Cardiac muscle cell (in vitro differentiated cells and primary cell): ENCODE measurements at places on chromosomes 11 and 22. TPM values are rescaled to one million over a fixed set of nuclear protein-coding genes. Genes with fewer than 3 reads are reported as not detected.

DNA sequence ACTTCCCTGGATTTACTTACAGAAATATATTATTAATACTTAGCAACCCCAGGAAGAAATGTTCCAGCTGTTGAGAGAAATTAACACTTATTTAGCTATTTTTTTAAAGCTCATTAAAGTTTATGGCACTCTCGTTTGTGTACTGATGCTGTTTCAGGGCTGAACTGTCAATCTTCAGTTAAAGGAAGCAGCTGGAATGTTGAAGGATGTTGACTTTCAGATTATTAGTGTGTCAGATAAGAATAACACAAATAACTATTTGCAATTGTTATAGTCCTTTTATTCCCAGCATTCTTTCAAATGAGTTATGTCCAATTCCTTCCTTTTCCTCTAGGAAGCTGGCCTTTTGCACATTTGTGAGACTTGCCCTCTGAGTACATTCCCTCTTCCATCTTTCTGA lies 278.2 kb upstream of the RAG2 start:
- no peak overlapping the region for H3K27ac ChIP-seq
- no peaks in the 10 kb centered on the region for H3K36me3 ChIP-seq
- H3K27me3 ChIP-seq, result no peaks in the 10 kb centered on the region
- no peak overlapping the region for H3K4me3 ChIP-seq

DNA sequence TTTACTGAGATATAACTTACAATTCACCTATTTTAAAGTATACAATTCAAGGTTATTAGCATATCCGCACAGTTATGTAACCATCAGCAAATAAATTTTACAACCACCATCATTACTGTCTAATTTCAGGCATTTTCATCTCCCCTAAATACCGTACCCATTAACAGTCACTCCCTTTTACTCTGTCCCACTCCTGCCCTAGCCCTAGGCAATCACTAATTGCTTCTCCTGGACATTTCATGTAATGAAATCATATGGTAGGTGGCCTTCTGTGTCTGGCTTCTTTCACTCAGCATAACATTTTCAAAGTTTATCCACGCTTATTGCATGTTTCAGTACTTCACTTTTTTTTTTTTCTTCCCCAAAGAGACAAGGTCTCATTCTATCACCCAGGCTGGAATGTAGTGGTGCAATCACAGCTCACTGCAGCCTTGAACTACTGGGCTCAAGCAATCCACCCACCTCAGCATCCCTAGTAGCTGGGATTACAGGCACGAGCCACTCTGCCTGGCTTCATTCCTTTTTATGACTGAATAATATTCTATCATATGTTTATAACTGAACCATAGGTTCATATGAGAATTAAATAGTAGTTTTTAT lies 61.4 kb upstream of the CHRM4 start:
- no peaks in the 10 kb centered on the region for H3K27me3 ChIP-seq
- peaks cover 4% of the 10 kb centered on the region for H3K4me1 ChIP-seq
- no peak overlapping the region for H3K27ac ChIP-seq
- H3K36me3 ChIP-seq, result no peaks in the 10 kb centered on the region

Gene NLRX1
- 24.7 and 36.8 TPM in 2 replicates for total RNA-seq

GRCh38 chr22:36104988-36105387 lies 55.6 kb downstream of the APOL3 start:
- no peaks in the 10 kb centered on the region for H3K27me3 ChIP-seq
- H3K4me1 ChIP-seq, result peaks cover 8% of the 10 kb centered on the region
- H3K27ac ChIP-seq, result no peak overlapping the region

DNA sequence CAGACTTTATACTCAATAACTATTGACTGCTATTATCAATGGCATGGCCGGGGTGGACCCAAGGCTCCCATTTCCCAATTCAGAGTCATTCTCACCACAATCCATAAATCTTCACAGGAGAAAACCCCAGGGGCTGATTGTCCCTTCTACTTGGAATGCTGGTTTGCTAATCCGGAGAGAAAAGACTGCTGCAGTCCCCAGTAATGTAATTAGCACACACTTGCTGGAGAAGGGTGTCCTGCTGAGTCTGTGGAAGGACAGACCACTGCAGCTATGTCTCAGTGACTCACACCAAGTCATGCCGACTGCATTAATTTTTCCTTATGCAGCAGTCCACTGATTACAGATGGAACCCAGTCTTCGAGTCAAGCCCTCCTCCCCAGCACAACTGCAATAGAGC lies 5.9 kb upstream of the ETS1 start:
- H3K4me3 ChIP-seq, result no peak overlapping the region
- DNase-seq, result no peak
- H3K27me3 ChIP-seq, result peaks cover 28% of the 10 kb centered on the region
- H3K27ac ChIP-seq, result no peak overlapping the region

Gene C11orf58
- total RNA-seq, result 183 and 232 TPM in 2 replicates

- H3K36me3 ChIP-seq, result no peaks in the 10 kb centered on the region
- no peak for DNase-seq
- no peaks in the 10 kb centered on the region for H3K4me1 ChIP-seq
Measured at GRCh38 chr11:96167787-96168186, 175.2 kb downstream of the MAML2 start.

- peaks cover 16% of the 10 kb centered on the region for H3K27me3 ChIP-seq
- no peak for DNase-seq
- H3K36me3 ChIP-seq, result no peaks in the 10 kb centered on the region
Measured at GRCh38 chr22:36755316-36755715, 20.6 kb downstream of the IFT27 start.

DNA sequence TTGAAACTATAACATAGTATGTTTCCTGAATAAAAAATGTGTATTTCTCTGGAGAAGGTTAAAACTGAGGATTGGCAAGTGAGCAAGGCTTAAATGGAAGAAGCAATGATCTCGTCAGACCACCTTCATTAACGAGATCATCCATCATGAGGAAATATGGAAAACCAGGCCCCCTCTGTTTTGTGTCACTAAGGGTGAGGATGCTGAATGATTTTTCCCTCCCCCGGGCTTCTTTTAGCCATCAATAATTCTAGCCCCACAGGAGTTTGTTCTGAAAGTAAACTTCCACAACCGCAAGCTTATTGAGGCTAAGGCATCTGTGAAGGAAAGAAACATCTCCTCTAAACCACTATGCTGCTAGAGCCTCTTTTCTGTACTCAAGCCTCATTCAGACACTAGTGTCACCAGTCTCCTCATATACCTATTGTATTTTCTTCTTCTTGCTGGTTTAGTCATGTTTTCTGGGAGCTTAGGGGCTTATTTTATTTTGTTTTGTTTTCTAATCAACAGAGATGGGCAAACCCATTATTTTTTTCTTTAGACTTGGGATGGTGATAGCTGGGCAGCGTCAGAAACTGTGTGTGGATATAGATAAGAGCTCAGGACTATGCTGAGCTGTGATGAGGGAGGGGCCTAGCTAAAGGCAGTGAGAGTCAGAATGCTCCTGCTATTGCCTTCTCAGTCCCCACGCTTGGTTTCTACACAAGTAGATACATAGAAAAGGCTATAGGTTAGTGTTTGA lies 5.8 kb upstream of the HBE1 start:
- peak; percentile 42 for DNase-seq
- no peak overlapping the region for H3K4me3 ChIP-seq
- no peaks in the 10 kb centered on the region for H3K36me3 ChIP-seq
- H3K27ac ChIP-seq, result no peak overlapping the region
- no peaks in the 10 kb centered on the region for H3K27me3 ChIP-seq
- H3K4me1 ChIP-seq, result no peaks in the 10 kb centered on the region

Gene ATP5MG
- 65.3 and 90.5 TPM in 2 replicates for total RNA-seq

Gene VPS26B
- total RNA-seq, result 49.4 and 56.5 TPM in 2 replicates

DNA sequence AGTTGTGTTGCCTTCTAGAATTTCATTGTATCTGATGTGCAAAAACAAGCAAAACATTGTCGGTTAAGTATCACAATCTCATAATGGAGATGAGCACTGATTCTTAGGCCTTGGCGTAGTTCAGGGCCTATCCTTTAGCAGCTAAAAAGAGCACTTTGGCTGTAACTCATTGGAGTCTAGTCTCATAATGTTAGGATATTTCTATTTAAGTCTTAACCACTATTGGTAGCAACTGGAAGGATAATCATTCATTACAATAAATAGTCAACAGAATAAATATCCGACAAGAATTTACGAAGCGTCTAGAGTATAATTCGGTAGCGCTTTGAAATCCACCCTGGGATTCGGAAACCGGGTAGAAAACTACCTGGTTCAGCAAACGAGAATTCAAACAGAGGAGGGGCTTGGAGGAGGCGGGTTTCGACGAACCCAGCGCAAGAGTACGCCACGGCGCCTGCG lies 461 bp upstream of the EED start:
- DNase-seq, result peak; percentile 92
- H3K36me3 ChIP-seq, result no peaks in the 10 kb centered on the region
- H3K27me3 ChIP-seq, result no peaks in the 10 kb centered on the region
- peaks cover 29% of the 10 kb centered on the region for H3K4me1 ChIP-seq
- peak overlapping the region; percentile 99 for H3K27ac ChIP-seq

- no peaks in the 10 kb centered on the region for H3K27me3 ChIP-seq
- H3K27ac ChIP-seq, result no peak overlapping the region
- H3K4me1 ChIP-seq, result peaks cover 10% of the 10 kb centered on the region
- H3K36me3 ChIP-seq, result no peaks in the 10 kb centered on the region
- no peak overlapping the region for H3K4me3 ChIP-seq
- peak; percentile 55 for DNase-seq
Measured at GRCh38 chr11:17845431-17845881, 110.9 kb downstream of the KCNC1 start.

Gene RRM1
- 41.0 and 42.6 TPM in 2 replicates for total RNA-seq

GRCh38 chr11:77519847-77520246 lies 46.0 kb upstream of the PAK1 start:
- no peaks in the 10 kb centered on the region for H3K4me1 ChIP-seq
- no peak for DNase-seq
- H3K27me3 ChIP-seq, result no peaks in the 10 kb centered on the region
- no peak overlapping the region for H3K27ac ChIP-seq
- no peaks in the 10 kb centered on the region for H3K36me3 ChIP-seq

- H3K4me3 ChIP-seq, result no peak overlapping the region
- no peaks in the 10 kb centered on the region for H3K36me3 ChIP-seq
- peak; percentile 13 for DNase-seq
- H3K27me3 ChIP-seq, result no peaks in the 10 kb centered on the region
- H3K27ac ChIP-seq, result no peak overlapping the region
- H3K4me1 ChIP-seq, result peaks cover 4% of the 10 kb centered on the region
Measured at GRCh38 chr11:64656862-64657261, 65.8 kb downstream of the SLC22A12 start.

DNA sequence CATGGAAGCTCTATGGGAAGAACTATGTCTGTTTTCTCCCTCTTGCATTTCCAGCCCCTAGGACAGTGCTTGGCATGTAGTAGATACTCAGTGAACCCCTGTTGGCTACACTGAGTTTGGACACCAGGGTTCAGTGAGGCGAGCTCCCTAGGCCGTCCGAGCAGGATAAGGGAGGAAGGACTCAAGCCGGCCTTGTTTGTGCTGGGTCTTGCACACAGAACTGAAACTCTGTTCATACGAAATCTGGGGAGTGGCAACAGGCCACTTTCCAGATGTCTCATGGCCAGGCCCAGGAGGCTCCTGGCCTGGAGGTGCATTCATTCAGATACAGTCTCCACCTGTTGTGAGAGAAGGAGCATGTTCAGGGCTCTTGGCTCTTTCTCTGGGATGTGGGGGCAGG lies 23.6 kb upstream of the LMO1 start:
- H3K36me3 ChIP-seq, result no peaks in the 10 kb centered on the region
- DNase-seq, result no peak
- H3K27ac ChIP-seq, result no peak overlapping the region
- no peak overlapping the region for H3K4me3 ChIP-seq

DNA sequence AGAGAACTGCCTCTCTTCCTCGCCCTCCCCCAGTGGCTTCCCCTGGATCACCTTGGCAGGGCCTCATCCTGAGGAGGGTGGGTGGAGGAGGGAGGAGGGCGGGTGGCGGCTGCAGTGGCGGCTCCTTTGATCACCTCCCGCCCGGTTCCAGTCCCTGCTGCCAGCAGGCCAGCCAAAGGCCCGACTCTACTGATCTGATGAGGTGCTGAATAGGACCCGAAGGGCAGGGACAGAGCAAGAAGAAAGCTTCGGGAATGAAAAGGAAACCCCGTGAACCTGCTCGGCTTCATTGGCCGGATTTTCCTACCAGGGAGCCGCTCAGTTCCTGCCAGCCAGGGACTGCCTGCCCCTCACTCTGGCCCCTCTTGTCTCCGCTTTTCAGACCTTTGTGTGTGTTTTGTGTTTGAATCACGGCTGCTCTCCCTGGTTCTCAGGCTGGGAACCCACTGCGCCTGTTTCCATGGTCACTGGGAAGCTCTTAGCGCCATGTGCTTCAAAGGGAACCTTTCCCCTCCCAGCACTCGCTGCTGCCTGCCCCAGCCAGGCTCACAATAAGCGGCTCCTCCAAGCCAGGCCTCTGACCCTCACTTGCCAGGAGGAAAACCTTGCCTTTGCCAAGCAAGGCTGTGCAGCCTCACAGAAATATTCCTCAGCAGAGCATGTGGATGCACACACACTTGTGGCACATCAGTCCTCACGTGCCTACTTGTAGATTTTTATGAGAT lies 56.8 kb downstream of the C22orf31 start:
- peak overlapping the region; percentile 86 for H3K27ac ChIP-seq
- H3K36me3 ChIP-seq, result no peaks in the 10 kb centered on the region
- H3K27me3 ChIP-seq, result no peaks in the 10 kb centered on the region

DNA sequence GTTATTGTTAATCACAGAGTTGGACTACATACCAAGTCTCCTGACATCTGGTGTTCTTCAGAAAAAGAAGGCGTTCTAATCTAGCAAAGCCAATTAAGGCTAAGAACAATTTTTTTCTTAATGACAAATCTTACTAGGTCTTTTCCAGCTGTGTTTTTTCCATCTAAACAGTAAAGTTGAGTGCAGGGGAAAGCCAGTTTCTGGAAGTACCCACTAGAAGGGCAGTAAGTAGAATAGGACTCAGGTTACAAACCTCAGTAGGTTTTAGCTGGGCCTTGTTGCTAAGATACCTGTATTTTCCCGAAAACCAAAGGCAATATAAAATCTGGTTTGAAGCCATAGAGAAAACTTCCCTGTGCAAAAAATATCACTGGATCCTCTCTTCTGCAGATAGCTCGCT lies 351.9 kb downstream of the ETS1 start:
- no peak overlapping the region for H3K4me3 ChIP-seq
- no peak for DNase-seq
- peaks cover 15% of the 10 kb centered on the region for H3K4me1 ChIP-seq
- peak overlapping the region; percentile 33 for H3K27ac ChIP-seq
- H3K36me3 ChIP-seq, result no peaks in the 10 kb centered on the region

Gene MS4A1
- not detected in 2 replicates for total RNA-seq

Gene B4GALNT4
- total RNA-seq, result 77.4 and 94.4 TPM in 2 replicates

Gene PDGFB
- total RNA-seq, result 15.3 and 18.2 TPM in 2 replicates

Gene SLN
- total RNA-seq, result 2.1 TPM in 1 of 2 replicates, not detected in the other
